ENCODE measurements at places on chromosomes 1 and 21. TPM values are rescaled to one million over a fixed set of nuclear protein-coding genes. Genes with fewer than 3 reads are reported as not detected.

TFF2 gene
- not detected for total RNA-seq

S100A14 gene
- total RNA-seq = not detected

OR2M4 gene
- not detected for total RNA-seq

OR2W3 gene
- total RNA-seq = not detected

SLC39A1 gene
- total RNA-seq = 52.1 TPM

BEND5 gene
- total RNA-seq = 1.0 TPM

OR6N1 gene
- total RNA-seq = not detected

PLEKHG5 gene
- total RNA-seq = 1.8 TPM

CYP4A11 gene
- not detected for total RNA-seq

SYPL2 gene
- not detected for total RNA-seq

CNR2 gene
- total RNA-seq = not detected

STYXL2 gene
- not detected for total RNA-seq

E2F2 gene
- total RNA-seq = 31.3 TPM

ARTN gene
- not detected for total RNA-seq

FLVCR1 gene
- 7.3 TPM for total RNA-seq

TSTD1 gene
- 51.5 TPM for total RNA-seq

CFHR5 gene
- total RNA-seq = not detected

NUDT4B gene
- total RNA-seq = not detected

CYP2J2 gene
- total RNA-seq = 2.6 TPM

FHAD1 gene
- total RNA-seq = not detected

JAM2 gene
- 0.27 TPM for total RNA-seq

DPT gene
- not detected for total RNA-seq

BLACAT1 gene
- total RNA-seq = 0.30 TPM

OR2L5 gene
- total RNA-seq = not detected

HLX gene
- total RNA-seq = 0.12 TPM

SRGAP2 gene
- total RNA-seq = 47.8 TPM

Data from activated naive CD4-positive, alpha-beta T cell treated with anti-CD3 and anti-CD28 coated beads for 36 hours (primary cell).